MCF 10A (cell line): ENCODE measurements at places on chromosomes 13 and 19. TPM values are rescaled to one million over a fixed set of nuclear protein-coding genes. Genes with fewer than 3 reads are reported as not detected.

SOX1 gene
- total RNA-seq, result not detected in 2 replicates

RASL11A gene
- 0.71 and 0.98 TPM in 2 replicates for total RNA-seq

NAPSA gene
- total RNA-seq, result 0.49 and 0.51 TPM in 2 replicates

RNF17 gene
- not detected in 2 replicates for total RNA-seq

GRCh38 chr19:44722131-44723121 is 23.5 kb downstream of the CEACAM16 start:
- DNase-seq, result no peak
- peaks cover 10% of the 10 kb centered on the region for H3K4me1 ChIP-seq
- H3K4me3 ChIP-seq, result no peak overlapping the region

DNA sequence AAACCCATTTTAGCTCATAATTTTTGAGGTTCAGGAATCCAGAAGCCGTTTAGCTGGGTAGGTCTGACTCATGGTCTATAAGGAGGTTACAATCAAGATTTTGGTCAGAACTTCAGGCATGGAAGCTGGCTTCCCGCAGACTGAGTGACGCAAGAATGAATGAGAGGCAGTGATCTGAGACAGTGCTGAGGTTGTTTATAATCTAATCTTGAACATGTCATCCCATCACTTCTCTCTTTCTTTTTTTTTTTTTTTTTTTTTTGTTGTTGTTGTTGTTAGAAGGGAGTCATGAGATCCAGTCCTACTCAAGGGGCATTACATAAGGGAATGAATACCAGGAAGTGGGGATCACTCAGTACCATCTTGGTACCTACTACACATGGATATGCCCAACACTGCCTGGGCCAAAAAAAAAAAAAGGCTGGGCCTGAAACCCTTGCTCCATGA is 217.4 kb downstream of the DLEU7 start:
- H3K27me3 ChIP-seq, result no peaks in the 10 kb centered on the region
- peak; percentile 80 for DNase-seq
- H3K4me1 ChIP-seq, result no peaks in the 10 kb centered on the region
- no peak overlapping the region for H3K4me3 ChIP-seq
- H3K27ac ChIP-seq, result no peak overlapping the region
- no peaks in the 10 kb centered on the region for H3K36me3 ChIP-seq

DNA sequence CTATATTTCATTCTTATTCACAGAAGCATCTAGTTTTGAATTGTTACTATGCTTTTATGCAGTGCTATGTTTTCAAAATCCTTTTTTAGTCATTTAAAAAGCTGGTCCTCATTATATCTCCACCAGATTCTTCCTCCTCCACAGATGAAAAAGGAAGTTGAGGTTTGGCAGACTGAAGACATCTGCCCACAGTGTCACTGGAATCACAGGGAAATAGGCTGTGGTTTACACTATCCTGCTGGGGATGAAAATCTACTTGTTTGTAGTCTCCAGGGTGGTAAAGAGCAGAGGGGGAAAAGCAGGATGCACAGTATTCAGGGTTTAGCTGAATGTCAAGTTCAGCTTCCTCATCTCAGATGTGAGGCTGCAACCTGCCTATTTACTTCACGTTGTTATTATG is 351.2 kb downstream of the DNAJC15 start:
- no peak overlapping the region for H3K4me3 ChIP-seq
- H3K36me3 ChIP-seq, result no peaks in the 10 kb centered on the region
- no peaks in the 10 kb centered on the region for H3K27me3 ChIP-seq
- H3K27ac ChIP-seq, result no peak overlapping the region

DNA sequence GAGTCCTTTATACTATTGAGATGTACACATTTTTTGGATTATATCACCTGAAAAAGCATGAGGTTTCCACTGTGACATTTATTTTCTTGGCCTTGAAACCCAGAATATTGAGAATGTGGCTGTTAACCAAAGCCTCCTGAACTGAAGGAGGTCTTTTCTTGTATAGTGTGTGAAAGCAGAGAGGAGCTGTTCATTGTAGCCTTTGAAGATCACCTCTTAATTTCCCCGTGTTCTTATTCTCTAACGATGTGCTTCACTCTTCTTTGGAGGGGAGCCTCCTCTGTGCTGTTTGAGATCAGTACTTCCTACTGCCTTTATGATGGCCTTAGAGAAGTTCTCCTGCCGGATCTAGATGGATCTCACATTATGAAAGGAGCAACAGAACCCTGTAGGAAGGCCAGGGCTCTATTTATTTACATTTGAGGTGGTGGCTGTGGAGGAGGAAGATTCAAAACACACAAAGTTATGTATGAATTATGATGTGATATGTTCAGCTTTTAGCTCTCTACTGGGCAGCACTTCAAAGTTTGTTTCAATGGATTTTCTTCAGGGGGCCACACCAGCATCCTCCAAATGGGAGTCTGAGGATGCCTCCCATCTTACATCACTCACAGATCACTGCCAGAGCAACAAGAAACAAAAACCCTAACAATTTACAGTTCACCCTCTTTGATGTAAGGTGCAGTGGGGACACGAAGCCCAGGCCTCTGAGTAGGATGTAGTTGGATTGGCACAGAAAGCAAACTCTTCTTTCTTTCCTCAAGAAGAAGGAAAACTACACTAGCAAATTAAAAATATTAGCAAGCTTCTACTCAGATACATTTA is 322.3 kb downstream of the DLEU7 start:
- DNase-seq, result no peak
- H3K4me3 ChIP-seq, result no peak overlapping the region
- H3K27me3 ChIP-seq, result no peaks in the 10 kb centered on the region
- peaks cover 34% of the 10 kb centered on the region for H3K4me1 ChIP-seq
- peak overlapping the region; percentile 28 for H3K27ac ChIP-seq
- H3K36me3 ChIP-seq, result no peaks in the 10 kb centered on the region

GRCh38 chr19:10151521-10151920 is 31.8 kb upstream of the EIF3G start:
- H3K27ac ChIP-seq, result no peak overlapping the region
- H3K4me1 ChIP-seq, result no peaks in the 10 kb centered on the region
- no peak for DNase-seq
- H3K4me3 ChIP-seq, result no peak overlapping the region
- H3K36me3 ChIP-seq, result peaks cover 87% of the 10 kb centered on the region

DNA sequence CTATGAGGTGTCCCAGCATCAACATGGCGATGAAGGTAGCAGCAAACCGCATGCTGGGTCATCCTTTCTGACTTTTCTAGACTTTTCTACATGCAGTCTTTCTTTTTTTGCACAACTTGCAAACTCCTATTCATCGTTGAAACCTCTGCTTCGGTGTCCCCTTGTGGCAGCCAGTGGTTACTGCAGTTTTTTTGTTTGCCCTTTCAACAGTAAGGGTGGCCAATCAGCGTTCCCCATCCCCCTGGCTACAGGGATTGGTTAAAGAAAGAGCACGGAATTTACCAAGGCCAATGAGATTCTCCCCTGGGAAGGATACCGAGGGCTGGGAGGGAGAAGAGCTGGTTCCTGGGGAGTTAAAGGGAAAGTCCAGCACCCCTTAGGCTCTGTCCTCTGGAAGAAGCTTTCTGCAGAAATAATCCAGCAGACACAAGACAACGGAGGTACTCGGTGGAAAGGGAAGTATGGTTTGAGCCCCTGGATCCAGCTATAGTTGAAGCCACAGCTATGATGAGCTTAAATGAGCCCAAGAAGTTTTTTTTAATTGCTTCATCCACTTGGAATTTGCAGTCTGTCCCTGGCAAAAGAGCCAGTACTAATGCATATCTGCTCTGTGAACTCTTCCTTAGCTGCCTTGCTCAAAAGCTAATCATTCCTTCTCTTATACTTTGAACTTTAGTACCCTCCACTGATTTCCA is 5.6 kb upstream of the LSM4 start:
- no peaks in the 10 kb centered on the region for H3K27me3 ChIP-seq
- peaks cover 12% of the 10 kb centered on the region for H3K4me1 ChIP-seq

GRCh38 chr19:1396768-1397679 is 4.3 kb downstream of the GAMT start:
- peaks cover 16% of the 10 kb centered on the region for H3K36me3 ChIP-seq
- no peaks in the 10 kb centered on the region for H3K4me1 ChIP-seq
- no peak overlapping the region for H3K4me3 ChIP-seq
- no peaks in the 10 kb centered on the region for H3K27me3 ChIP-seq
- DNase-seq, result no peak
- H3K27ac ChIP-seq, result no peak overlapping the region
